ENCODE measurements at places on chromosomes 2 and 18.

DNA sequence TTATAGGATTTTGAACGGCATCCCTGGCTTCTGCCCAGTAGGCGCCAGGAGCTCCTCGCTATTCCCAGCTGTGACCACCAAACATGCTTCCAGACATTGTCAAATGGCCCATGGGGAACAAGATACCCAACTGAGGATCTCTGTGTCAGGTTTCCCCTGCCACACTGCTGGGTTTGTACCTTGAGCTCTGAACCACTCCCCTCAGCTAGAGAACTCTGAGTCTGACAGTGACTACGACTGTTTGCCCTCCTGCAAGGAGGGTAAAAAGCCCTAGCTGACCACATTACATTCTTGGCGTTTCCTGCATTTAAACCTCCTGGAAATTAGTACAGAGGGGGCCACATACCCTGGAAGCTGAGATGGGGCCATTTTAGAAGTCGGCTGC lies 12.4 kb downstream of the LRRFIP1 start:
- no peak for DNase-seq

DNA sequence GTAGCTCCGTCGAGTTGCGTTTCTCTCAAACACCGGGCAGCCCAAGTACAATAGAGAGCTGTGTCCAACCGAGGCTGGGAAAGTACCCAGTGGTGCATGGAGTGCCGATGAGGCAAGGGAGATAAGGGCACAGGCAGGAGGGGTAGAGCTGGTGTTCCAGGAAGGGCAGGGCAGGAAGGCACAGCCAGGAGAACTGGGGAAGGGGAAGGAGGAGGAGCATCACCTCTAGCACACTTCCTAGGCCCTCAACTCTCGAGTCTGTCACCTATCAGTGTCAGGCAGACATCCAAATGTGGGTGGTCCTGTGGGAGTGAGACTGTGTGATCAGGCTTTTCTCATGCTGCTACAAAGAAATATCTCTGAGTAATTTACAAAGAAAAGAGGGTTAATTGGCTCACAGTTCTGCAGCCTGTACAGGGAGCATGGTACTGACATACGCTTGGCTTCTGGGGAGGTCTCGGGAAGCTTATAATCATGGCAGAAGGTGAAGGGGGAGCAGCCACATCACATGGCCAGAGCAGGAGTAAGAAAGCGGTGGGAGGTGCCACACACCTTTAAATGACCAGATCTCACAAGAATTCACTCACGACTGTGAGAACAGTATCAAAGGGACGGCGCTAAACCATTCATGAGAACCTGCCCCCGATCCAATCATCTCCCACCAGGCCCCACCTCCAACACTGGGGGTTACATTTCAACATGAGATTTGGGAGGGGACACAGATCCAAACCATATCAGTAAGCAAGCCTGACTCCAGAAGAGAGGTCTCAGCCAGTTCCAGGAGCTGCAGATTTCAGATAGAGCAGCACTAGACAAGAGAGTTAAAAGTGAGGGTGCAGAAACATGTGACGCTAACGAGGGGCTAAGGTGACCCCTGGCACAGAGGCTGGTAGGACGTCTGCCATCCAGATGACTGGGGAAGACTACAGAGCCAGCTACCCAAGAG lies 75.7 kb downstream of the MBOAT2 start:
- no peak for DNase-seq

- no peak for DNase-seq
Observed at GRCh38 chr2:102122115-102122514, 20.4 kb upstream of the IL1R1 start.

GRCh38 chr2:133316557-133316956 lies 251.7 kb downstream of the NCKAP5 start:
- DNase-seq = no peak

DNA sequence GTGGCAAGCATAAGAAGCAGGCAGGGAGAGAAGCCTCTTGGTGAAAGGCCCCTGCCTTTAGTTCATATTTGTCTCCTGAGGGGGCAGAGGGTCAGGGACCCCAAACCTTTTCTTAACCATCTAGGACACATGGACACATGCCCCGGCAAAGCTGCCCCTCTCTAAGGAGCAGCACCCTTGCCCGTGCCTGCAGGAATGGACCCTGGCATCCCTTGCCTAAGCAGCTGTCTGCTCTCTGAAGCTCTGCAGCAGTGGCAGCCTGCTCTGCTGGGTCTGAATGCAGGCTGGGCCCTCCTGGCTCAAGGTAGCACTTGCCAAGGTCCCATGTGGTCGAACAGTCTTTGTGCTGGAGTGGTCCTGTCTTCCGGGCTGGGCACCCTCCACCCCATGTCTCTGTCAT lies 174.4 kb downstream of the CELF4 start:
- no peak for DNase-seq

DNA sequence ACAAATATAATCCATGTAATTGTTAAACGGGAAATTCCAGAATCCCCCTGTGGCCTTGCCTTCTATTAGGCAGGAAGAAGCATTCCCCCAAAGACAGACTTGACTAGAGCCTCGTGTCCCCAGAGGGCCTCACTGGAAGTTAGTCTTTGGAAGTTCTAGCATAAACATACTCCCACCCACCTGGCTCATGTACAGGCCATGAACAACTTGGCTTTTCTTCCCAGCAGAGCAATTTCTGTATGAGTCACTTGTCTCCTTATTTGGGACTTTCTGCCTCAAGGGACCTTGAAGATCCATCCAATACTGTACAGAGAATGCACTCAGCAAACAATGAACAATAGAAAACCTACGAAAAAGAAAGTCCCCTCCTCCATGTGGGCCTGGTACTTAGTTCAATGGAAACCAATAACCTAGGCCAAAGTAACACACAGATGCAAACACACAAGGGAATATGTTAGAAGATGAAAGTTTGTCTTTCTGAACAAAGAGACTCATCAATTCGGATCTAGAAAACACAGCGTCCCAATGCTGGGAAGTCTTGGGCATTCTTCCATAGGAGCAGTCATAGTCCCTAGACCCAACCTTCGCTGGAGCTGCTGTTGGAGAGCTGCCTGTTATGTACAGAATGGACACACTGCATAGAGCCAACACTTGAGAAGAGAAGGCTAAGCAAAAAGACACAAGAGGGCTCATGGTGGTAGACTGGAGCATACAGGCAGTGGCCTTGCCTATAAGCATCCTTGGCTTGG lies 303.5 kb downstream of the HRH4 start:
- DNase-seq = no peak

GRCh38 chr2:169448316-169448715 lies 31.0 kb upstream of the BBS5 start:
- DNase-seq = no peak

- no peak for DNase-seq
Observed at GRCh38 chr2:69639266-69639665, 4.3 kb downstream of the AAK1 start.

Measured in CD4-positive, alpha-beta T cell treated with Interleukin-15 for 4 hours (primary cell).